ENCODE measurements at places on chromosomes 4 and X.

DNA sequence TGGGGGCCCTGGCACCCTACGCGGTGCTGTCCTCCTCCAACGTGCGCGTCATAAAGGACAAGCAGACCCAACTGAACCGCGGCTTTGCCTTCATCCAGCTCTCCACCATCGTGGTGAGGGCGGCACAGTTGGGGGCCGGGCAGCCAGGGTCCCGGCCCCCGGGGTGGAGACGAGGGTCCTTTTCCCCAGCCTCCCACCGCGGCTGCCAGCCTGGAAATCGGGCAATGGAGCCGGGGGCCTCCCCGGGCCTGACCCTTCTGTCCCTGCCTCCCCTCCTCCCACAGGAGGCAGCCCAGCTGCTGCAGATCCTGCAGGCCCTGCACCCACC is 13.7 kb upstream of the UBA1 start:
- no peak for DNase-seq

DNA sequence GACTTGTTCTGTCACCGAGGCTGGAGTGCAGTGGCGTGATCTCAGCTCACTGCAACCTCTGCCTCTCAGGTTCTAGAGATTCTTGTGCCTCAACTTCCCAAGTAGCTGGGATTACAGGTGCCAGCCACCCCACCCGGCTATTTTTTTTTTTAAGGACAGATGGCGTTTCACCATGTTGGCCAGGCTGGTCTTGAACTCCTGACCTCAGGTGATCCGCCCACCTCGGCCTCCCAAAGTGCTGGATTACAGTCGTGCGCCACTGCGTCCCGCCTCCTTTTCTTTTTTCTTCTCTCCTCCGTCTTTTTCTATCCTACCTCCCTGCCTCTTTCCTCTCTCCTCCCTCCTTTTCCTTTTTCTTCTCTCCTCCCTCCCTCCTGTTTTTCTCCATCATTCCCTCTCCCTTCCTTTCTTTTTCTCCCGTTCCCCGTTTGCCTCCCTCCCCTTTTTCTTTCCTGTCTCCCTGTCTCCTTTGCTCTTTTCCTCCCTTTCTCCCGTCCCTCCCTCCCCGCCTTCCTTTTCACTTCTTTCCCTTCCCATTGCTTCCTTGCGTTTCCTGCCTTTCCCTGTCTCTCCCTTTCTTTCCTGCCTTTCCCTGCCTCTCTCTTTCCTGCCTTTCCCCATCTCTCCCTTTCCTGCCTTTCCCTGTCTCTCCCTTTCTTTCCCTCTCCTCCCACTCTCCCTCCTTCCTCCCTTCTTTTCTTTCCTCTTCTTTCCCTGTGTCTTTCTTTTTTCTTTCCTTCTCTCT is 2.1 kb upstream of the SLC25A6 start:
- DNase-seq, result no peak

DNA sequence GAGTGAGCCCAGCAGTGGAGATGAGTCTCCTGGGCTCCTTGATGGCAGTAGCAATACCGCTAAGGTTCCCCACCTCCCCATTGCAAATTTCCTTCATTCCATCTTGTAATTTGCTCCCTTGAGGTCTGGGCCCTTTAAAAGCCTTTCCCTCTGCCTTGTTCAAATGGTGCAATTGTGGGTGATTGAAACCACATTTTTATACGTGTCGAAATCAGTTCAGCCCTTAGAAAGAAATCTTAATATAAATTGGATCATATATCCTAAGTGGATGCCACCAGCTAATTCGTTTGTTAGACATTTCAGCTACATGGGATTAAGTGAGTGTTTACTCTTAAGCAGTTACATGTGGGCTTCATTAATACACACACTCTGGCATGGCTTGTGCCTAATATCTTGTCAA is 68.6 kb downstream of the NHS start:
- DNase-seq, result peak; percentile 69

GRCh38 chr4:60344908-60345307 is 855.2 kb upstream of the ADGRL3 start:
- no peak for DNase-seq

GRCh38 chrX:10325611-10326010 is 168.8 kb downstream of the CLCN4 start:
- peak; percentile 36 for DNase-seq

- no peak for DNase-seq
Observed at GRCh38 chr4:26319949-26320537, 771 bp upstream of the RBPJ start.

DNA sequence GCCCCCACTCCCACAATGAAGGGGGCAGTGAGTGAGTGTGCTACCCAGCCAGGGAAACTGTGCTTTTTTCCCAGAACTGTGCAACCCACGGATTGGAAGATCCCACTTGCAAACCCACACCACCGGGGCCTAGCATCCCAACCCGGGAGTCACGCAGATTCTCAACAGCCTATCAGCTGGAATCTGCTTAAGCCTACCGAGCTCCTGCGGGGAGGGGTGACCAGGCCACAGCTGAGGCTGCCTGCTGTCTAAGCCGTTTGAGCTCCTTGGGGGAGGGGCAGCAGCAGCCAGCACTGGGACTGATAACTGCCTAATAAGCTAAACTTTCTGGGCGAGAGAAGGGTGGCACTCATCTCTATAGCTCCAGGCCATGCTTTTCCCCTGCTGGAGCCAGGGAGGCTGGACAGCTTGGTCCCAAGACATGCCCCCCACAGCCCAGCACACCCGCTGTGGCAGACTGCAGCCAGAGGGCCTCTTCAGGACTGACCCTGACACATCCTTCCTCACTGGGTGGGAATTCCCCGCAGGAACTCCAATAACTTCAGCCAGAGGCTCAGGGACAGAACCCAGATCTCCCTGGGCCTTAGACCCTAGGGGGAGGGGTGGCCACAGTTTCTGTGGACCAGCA is 161.3 kb upstream of the MAGEB18 start:
- DNase-seq, result no peak

GRCh38 chr4:108596344-108596743 is 24.0 kb upstream of the RPL34 start:
- no peak for DNase-seq

- DNase-seq, result no peak
Observed at GRCh38 chr4:83724485-83725335, 188.8 kb downstream of the GPAT3 start.

GRCh38 chr4:99536271-99536670 is 25.4 kb downstream of the C4orf17 start:
- DNase-seq, result no peak

DNA sequence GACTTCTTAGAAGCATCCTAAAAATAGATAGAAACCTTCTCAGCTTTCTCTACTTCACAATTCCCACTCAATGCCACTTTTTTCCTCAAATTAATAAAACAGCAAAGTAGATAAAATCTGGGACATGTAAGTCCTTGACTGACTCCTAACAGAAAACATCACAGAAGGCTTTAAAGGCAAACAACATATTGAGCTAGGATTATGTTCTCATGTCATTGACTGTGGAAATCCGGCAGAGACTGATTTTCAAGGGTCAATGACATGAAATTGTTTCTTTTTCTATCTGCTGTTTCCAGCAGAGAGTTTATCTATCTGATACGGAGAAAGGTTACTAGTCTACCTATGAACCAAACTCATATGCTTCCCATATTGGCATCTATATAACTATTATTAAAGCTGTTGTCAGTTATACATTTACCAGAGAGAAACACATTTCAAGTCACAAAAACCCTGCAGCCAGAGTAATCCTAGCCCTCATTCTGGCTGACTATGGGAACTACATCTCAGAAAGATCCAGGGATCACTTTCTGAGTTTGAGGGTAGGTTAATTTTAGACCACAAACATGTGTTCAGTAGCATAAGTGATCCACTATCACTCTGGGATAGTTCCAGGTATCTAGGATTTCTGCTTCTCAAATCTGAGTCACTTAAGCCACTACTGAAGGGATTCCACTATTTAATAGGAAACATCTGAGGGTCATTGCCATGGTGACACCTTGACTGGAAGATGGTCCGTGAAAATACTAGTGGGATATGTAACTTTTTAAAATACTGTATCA is 147.6 kb downstream of the PPP3CA start:
- peak; percentile 34 for DNase-seq

- DNase-seq, result no peak
Observed at GRCh38 chr4:136571315-136571714, 961.0 kb downstream of the PCDH18 start.

GRCh38 chr4:3293401-3294391 is 875 bp downstream of the RGS12 start:
- DNase-seq, result no peak

GRCh38 chr4:145496292-145496691 is 14.6 kb downstream of the SMAD1 start:
- no peak for DNase-seq

- DNase-seq, result no peak
Observed at GRCh38 chrX:147741776-147742175, 169.9 kb upstream of the FMR1 start.

- DNase-seq, result no peak
Observed at GRCh38 chr4:33107814-33108213, 2387.6 kb downstream of the PCDH7 start.

DNA sequence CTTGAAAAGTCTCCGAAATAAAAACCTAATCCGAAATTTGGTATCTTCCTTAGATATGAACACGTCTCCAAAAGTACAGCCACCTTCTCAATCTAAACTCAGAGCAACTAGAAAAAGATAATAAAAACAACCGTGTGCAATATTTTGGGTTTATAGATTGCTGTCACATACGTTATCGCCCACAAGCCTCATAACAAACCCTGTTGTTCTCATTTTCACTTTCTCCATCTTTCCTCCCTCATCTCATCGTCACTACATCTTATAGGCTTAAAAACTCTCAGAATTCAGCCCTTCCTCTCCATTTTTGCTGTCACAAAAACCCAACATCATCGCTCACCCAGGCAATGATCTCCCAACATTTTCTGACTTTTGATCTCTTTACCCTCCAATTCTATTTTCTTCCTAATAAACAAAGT is 448 bp upstream of the SCFD2 start:
- DNase-seq, result no peak

GRCh38 chr4:5338531-5338930 is 287.3 kb downstream of the STK32B start:
- DNase-seq, result peak; percentile 8

DNA sequence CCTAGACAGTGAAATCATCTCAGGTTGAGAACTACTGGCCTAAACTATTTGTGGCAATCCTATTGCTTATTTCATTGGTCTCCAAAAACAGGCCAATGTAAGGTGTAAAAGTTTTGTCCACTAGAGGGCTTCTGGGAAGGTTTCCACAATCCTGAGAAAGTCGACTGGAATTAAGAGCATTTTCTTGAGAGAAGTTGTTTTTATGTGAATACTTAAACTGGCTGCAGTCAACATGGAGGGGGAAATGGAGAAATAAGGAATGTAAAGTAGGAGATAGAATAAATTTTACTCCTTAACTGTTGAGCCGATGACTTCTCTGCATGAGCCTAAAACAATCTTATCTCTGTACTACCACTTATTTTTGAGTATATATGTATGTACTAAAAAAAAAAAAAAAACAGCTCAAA is 11.0 kb upstream of the EIF4E start:
- peak; percentile 50 for DNase-seq

DNA sequence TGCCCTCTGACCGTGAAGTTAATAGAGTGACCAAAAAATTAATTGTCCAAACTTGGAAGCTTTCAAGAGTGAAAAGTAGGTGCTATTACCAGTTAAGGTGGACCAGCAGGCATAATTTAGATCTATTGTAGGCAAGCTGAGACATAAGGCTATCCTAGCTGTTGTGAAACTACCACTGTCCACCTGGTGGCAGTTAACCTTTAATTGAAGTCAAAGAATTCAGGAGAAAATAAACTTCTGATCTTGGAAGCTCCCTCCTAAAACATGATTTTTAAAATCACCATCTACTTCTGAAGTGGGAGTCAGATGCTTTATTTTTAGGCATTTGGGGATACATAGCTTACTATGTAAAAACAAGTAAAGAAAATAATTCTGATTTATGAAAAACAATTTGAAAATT is 636.3 kb upstream of the HTR2C start:
- DNase-seq, result no peak

DNA sequence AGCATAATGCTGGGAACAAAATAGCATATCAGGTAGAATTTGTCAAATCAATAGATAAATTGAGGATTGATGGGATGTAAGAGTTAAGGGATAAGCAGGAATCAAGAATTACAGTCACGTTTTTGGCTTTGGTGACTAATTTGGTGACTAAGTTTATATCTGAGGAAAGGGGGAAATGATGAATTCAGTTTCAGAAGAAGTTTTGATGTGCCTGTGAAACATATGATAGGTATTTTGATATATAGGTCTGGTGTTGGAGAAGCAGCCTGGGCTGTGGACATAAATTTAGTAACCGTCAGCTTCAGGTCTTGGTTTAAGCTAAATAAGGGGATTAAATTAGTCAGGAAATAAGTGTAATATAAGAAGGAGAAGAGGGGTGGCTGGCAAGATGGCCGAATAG is 79.0 kb upstream of the EDA2R start:
- DNase-seq, result no peak

DNA sequence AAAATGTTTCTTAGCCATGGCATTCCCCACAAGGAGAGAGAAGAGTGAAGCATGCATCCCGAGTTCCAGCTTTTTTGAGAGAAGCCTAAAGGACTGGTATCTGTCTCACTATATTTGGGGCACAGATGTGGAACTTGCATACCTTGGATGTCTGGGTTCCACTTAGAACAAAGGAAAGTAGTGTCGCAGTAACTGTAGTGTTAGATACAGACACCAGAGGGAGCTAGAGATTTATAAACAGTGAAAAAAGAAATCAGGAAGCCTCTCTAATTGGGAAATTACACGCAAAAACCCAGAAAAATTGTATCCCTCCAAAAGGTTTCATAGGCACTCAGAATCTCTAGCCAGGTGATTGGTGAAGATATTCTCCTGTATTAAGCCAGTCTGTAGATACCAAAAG is 34.4 kb downstream of the AGTR2 start:
- no peak for DNase-seq

- DNase-seq, result no peak
Observed at GRCh38 chrX:69077895-69078455, 87.3 kb downstream of the PJA1 start.

DNA sequence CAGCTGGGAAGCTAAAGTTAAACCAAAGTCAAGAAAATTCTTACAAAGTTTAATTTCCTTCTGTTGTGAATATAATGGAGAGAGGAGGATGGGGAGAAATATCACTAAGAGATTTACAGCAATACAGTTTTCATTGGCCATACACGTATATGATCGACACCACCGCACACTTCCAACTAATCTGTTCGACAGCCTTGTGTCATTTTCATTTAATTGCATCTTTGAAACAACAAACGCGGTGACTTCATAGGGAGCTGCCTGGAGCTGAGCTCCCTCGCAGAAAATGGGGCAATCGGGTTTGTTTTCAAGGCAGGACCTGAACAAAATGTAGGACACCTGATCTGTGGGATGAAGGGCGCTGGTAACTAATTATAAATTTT is 1.3 kb downstream of the PTPN13 start:
- no peak for DNase-seq

GRCh38 chr4:48681856-48682255 is 98.2 kb downstream of the FRYL start:
- DNase-seq, result no peak

Measured in fibroblast of skin of left quadriceps (primary cell).